H9 (cell line): ENCODE measurements at places on chromosomes 2 and 18. TPM values are rescaled to one million over a fixed set of nuclear protein-coding genes. Genes with fewer than 3 reads are reported as not detected.

DNA sequence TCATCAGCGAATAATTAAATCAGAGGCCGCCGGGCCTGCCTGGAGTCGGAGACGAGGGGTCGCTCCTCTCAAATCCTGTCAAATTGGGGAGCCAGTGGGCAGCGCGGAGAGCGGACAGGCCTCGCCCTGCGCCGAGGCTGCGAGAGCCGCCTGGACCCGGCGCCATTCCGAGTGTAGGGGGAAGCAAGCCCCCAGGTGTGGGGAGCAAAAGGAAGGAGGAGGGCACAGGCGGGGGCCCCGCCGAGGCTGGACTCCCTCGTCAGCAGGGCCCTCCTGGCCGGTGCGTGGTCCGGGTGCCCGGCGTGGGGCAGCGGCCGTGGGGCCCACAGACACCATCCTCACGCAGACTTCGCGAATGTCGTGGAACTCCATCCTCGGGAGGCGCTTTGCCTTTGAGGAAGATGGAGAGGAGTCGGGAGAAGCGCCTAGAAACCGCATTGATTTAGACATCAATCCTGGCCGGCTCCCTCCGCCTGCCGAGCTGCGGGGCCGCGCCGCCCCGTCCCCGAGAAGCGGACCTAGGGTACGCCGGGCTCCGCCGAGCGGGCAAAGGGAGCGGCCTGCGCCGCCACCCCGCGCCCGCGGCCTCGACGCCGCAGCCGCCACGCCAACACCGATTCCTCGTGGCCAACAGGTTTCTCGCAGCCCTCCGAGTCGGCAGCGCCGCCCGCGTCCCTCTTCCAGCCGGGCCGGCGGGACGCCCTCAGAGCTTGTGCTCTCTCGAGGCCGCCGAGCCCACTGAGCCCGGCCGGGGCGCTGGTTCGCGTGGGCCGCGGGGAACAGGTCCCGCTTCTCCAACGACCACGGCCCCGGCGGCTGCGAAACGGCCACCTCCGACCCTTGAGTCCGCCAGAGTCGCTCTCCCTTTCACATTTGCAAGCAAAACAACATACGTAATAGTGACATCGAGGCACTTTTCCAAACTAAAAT, 6.7 kb upstream of the ONECUT2 start:
- DNase-seq: no peak

GRCh38 chr2:233062946-233063268, 2.8 kb downstream of the INPP5D start:
- no peak for DNase-seq

GRCh38 chr2:122148128-122148767, 392.8 kb downstream of the TSN start:
- DNase-seq: no peak

DNA sequence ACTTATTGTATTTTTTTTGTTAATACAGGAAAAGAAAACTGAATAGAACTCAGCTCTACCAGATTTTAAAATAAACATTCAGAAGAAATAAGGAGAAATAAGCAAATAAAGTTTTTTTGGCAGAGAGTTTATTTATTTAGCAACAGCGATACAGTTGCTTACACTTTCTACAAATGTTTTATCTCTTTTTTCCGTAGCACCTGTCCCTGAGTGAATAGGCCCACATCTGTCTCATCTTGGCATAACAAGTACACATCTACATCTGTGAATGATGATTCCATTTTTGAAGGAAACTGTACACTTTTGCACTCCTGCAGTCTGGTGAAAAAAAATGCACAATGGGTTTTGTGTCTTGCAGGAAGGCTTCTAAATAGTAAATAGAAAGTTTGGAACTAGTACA, 783.6 kb upstream of the ZEB2 start:
- no peak for DNase-seq

GRCh38 chr2:108641756-108642155, 77.5 kb upstream of the RANBP2 start:
- no peak for DNase-seq

GRCh38 chr2:233351423-233351822, 2.9 kb upstream of the DGKD start:
- DNase-seq: no peak

- DNase-seq: no peak
Measured at GRCh38 chr18:3162181-3162580, 57.6 kb downstream of the MYOM1 start.

- DNase-seq: no peak
Measured at GRCh38 chr18:49934457-49934856, 121.1 kb upstream of the ACAA2 start.

- DNase-seq: no peak
Measured at GRCh38 chr2:212891580-212891979, 259.8 kb downstream of the IKZF2 start.

DNA sequence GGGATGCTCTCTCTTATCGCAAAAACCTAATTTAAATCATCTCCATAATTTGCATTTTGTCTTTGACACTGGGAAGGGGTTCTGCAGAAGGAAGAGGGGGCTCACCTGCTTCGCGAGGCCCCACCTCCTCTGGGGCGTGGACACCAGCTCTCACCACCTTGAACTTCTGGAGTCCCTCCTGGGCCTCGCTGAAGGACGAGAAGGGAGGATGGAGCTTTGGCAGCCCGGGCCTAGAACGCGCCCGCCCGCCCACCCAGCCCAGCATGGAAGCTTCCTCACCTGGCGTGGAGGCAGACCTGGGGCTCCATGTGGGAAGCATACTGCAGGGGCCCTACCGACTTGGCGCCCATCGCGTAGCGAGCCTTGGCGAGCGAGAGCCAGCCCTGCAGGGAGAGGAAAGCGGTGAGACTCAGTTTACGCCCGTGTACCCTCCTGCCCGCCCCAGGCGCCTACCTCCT, 1.1 kb upstream of the IMP4 start:
- no peak for DNase-seq

GRCh38 chr2:101272045-101272784, 19.5 kb downstream of the CNOT11 start:
- no peak for DNase-seq

- peak; percentile 86 for DNase-seq
Measured at GRCh38 chr18:9135912-9136314, 668 bp upstream of the ANKRD12 start.

DNA sequence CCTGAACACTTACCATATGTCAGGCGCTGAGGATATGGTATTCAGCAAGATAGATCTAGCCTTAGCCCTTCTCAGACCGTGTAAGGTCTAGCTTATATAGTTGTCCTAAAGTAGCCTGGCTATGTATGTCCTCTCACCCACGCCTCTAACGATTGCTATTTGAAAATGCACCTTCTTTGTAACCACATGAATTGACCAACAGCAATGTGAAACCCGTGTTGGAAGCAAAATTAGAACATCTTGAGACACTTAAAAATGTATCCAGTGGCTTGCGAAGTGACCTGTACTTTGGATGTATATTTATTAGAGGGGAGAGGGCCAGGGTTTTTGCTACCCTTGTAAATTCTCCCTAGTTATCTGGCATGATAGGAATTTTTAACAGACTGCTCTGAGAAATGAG, 860.0 kb upstream of the ZEB2 start:
- no peak for DNase-seq

- DNase-seq: no peak
Measured at GRCh38 chr2:9782197-9782719, 61.0 kb upstream of the TAF1B start.

DNA sequence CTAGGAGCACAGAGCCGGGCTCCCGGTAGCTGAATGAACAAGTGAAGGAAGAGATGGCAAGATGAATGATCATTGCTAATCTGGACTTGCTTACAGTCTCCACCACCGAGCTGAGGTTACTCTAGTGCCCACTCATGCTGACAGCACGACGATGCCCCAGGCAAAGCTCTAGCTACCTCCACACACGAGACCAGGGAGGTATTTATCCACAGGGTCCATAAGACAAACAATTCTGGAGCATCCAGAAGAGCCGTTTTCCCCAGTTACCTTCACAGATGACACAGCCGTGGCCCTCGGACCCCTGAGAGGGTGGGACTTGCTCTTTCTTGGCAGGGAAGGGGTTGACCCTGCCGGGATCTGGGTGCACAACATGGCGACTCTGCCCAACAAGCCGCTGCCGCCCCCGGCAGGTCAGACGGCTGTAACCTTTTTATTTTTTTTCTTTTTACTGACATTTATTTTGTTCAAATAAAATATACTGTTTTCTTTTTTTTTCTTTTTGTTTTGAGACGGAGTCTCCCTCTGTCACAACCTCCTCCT, 120.3 kb downstream of the PXDN start:
- no peak for DNase-seq

DNA sequence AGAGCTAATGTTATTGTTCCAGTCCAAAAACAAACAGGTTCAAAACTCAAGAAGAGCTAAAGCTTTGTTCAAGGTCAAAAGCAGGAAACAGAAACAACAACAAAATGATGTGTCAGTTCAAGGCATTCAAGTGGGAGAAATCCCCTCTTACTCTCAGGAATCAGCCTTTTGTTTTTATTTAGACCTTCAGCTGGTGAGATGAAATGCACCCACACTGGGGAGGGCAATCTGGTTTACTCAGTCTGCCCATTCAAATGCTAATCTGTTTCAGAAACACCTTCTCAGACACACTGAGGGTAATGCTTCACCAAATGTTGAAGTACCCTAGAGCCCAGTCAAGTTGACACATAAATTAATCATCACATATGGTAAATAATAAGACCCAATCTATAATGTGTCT, 150.6 kb downstream of the TMX3 start:
- DNase-seq: peak; percentile 30

GRCh38 chr18:11310476-11311086, 161.2 kb upstream of the PIEZO2 start:
- DNase-seq: peak; percentile 71

GRCh38 chr18:59861009-59861408, 38.8 kb upstream of the PMAIP1 start:
- DNase-seq: no peak

DNA sequence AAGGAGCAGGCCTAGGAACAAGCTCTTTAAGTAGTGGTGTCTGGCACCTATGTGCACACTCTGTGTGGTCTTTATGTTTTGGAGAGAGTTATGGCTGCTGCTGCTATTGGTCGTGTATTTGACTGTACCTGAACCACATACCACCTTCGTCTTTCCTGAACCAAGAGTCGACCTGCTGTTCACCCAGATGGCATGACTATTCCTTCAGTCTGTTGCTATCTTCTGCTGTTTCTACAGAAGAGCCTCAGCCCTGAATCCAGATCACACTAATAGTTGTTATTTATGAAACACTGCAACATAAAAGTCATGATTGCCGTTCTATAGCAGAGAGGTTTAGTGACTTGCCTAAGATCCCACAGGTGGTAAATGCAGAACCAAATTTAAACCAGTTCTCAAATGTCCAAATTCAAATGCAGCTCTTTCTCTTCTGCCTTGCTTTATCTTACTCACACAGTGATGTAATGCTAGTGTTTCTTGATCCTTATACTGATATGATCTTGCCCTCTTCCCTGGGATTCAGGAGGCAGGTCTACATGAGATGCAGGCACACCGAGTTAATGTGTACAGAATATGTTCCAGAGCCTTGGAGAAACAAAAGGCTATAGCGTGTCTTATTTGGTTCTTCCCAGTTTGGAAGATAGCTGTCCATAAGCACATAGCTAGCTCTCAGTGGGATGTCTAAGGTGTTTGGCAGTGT, 122.1 kb upstream of the FOSL2 start:
- no peak for DNase-seq

GRCh38 chr2:109533823-109534222, 79.9 kb downstream of the SEPTIN10 start:
- peak; percentile 22 for DNase-seq

- DNase-seq: no peak
Measured at GRCh38 chr2:18900691-18901141, 311.3 kb upstream of the NT5C1B start.

GRCh38 chr2:221422516-221423209, 149.4 kb downstream of the EPHA4 start:
- no peak for DNase-seq

GRCh38 chr2:108916122-108916795, 72.8 kb downstream of the EDAR start:
- peak; percentile 18 for DNase-seq

TUBA3E gene
- total RNA-seq: 0.13 and 0.26 TPM in 2 replicates

IL1B gene
- total RNA-seq: not detected in 2 replicates

COA5 gene
- total RNA-seq: 23.6 and 24.5 TPM in 2 replicates

CRYGD gene
- not detected in 2 replicates for total RNA-seq

ZNF521 gene
- total RNA-seq: 1.5 and 3.3 TPM in 2 replicates

SDC1 gene
- 22.3 and 25.1 TPM in 2 replicates for total RNA-seq

PTH2R gene
- total RNA-seq: 0.20 and 0.29 TPM in 2 replicates

SAG gene
- total RNA-seq: not detected in 2 replicates

SNORC gene
- total RNA-seq: 0.61 and 1.1 TPM in 2 replicates

GCG gene
- not detected in 2 replicates for total RNA-seq

CAPN14 gene
- 0.07 and 0.09 TPM in 2 replicates for total RNA-seq

PROKR1 gene
- total RNA-seq: 1.5 TPM in 2 replicates

RBM44 gene
- 0.15 and 0.22 TPM in 2 replicates for total RNA-seq

KCNG3 gene
- 16.5 and 17.0 TPM in 2 replicates for total RNA-seq

PLB1 gene
- 0.42 TPM in 1 of 2 replicates, not detected in the other for total RNA-seq

TTC27 gene
- total RNA-seq: 25.5 and 26.0 TPM in 2 replicates

UGT1A8 gene
- total RNA-seq: not detected in 2 replicates
